ENCODE measurements at places on chromosomes 7 and 10.

DNA sequence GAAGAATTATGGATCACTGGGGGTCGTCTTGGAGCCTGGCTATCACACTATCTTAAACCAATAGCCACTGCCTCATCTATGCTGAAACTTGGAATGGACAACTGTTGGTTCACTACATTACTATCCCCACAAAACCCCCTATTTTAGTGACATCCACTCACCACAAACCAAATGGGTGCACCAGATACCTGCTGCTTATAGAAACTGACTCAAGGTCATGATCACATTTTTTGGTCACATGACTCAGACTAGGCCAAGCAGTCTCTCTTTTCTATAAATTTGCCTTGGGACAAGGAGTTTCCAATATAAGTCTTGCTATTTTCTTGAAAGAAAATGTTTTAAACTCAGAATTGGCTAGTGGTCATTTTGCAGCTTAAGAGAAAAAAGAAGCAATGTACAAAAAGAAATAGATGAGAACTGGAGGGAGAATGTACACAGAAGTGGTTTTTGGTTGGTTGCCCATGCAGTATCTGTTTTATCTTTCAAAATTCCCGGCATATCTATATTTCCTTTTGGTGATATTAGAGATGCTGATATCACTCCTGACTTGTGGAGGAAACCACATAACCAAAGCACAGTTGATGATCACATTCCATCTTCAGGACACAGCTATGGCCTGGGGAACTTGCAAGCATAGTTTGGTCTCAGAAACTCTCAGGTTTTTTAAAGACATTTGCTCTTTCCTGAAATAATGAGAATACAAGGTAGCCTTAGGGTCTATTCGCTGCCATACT is 85.2 kb upstream of the CACNA2D1 start:
- no peak for DNase-seq

DNA sequence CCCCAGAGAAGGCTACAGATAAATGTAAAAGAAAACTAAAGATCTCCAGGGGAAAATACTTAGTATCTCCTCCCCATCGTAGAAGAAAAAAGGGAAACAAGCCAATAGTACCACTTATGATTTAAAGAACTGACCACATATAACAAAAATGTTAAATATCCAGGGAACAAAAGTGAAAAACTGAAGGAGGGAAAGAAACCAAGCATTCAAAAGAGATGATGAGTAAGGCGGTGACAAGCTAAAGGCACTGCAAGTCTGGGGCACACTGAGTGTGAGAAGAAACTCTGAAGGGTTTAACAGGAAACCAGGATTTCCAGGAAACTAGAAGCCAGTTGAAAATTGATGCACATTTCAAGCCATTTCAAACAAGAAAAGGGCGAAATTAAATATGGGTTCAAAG is 226.3 kb downstream of the AHR start:
- no peak for DNase-seq

DNA sequence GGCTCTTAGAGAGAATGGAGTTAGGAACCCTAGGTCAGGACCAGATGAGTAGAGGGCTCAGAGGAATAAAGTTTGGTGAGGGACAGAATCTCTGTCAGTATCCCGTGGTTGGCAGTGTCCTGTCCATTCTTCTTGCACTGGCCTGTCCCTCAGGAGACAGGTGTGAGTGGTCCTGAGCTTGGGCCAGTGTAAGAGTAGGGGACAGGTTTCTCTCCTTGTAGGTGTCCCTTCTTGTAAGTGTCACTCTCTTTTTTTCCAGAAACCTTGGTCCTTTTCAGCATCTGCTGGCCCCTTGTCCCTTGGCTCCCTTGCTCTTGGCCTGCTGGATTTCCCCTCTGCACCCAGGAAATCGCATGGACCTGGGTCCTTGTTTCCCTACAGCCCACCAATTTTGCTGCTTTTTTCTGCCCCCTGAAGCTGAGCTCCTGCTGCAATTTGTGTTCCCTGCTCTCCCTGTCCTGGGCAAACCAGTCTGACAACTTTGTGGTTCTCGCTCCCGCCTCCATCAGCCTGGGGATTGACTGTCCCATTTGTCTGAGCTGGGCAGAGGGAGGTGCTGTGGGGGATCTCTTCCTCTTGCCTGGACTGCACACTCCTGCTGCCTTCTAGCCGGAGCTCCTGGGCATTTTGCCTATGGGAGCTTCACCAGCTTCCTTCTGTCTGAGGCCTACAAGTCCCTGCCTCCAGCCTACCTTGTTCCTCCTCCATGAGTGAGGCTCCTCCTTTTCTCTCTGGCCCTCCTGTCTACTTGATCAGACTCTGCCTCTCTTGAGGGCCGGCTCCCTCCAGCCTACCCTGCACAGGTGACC is 6.5 kb downstream of the TSPAN14 start:
- no peak for DNase-seq

DNA sequence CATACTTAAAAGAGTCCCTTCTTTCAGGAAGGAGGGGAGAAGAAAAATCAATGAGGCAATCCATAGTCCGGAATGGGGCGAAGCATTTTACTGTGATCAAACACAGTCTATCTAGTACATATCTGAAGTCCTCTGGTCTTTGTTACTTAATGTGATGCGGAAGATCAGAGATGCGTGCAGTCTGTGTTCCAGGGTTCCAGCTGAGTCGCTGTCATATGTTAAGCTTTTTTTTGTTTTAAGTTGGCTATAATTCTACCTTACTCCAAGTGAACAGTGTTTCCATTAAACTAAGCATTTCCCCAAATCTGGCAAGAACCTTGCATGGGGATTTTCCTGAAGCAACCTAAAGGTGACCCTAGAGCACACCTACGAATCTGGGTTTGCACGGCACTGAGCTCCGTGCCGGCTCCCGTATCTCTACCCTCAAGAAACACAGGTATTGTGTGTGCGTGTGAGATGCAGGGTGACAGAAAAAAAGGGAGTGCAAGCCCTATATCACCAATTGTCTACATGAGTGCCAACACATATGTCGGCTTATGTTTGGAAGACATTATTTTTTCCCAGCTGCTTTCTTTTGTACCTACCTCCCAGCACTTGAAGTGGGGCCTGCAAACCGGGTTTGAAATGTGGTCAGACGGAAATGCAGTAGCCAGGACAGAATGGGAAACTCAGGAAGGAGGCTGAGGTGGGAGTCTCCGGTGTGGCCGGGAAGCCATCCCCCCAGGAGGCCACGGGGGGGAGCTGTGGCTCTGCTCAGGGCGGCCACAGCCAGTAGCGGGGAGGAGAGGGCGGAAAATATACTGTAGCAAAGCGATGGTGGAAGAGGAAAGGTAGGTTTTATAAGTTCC is 435.8 kb upstream of the MGMT start:
- DNase-seq: no peak

DNA sequence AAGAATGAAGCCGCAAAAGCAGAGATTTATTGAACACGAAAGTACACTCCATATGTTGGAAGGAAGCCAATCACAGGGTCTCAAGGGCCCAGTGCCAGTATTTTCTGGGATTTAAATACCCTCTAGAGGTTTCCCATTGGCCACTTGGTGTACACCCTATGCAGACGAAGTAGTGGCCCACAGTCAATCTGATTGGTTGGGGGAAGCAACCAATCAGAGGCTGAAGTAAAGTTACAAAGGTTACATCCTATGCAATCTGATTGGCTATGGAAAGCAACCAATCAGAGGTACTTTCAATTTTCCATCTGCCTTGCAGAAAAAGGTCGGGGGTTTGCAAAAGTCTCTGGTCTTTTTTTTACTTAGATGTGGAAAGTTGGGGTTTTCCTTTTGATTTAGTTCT is 481.3 kb upstream of the NRP1 start:
- no peak for DNase-seq
